Upper lobe of left lung (tissue), 6 donors: ENCODE measurements at places on chromosomes 7 and 10. TPM values are rescaled to one million over a fixed set of nuclear protein-coding genes. Genes with fewer than 3 reads are reported as not detected.

DNA sequence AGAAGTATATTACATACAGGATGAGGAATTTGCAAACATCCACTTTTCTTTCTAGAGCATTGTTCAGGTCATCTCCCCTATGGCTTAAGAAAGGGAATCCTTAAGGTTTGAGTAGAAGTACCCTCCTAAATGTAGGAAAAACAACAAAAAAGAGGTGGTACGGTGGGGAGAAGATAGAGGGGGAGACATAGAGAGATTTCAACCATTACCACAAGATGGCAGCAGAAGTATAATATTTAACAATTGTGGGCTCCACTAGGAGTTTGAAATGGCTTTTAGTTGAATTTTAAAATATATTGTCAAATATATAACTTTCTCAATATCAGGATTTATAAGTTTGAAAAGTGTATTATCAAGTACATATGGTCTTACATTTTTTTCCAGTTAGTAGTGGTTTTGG lies 72.7 kb upstream of the PRKG1 start:
- H3K4me3 ChIP-seq: no peak overlapping the region
- DNase-seq: no peak
- H3K27ac ChIP-seq: no peak overlapping the region
- H3K36me3 ChIP-seq: no peaks in the 10 kb centered on the region
- no peaks in the 10 kb centered on the region for H3K4me1 ChIP-seq

- no peaks in the 10 kb centered on the region for H3K36me3 ChIP-seq
- no peak overlapping the region for H3K27ac ChIP-seq
- no peaks in the 10 kb centered on the region for H3K4me1 ChIP-seq
- DNase-seq: no peak
- no peaks in the 10 kb centered on the region for H3K27me3 ChIP-seq
These were observed 84.3 kb downstream of the SKAP2 start for GRCh38 chr7:26779978-26780595.

GRCh38 chr10:50561266-50561665 lies 62.5 kb downstream of the SGMS1 start:
- H3K36me3 ChIP-seq: no peaks in the 10 kb centered on the region
- H3K4me3 ChIP-seq: no peak overlapping the region
- H3K4me1 ChIP-seq: peaks cover 19% of the 10 kb centered on the region
- no peak overlapping the region for H3K27ac ChIP-seq
- no peaks in the 10 kb centered on the region for H3K27me3 ChIP-seq

GRCh38 chr10:8055420-8056349 lies 1.2 kb downstream of the GATA3 start:
- peak overlapping the region; percentile 54 for H3K4me3 ChIP-seq
- H3K27ac ChIP-seq: peak overlapping the region; percentile 88
- DNase-seq: no peak
- H3K36me3 ChIP-seq: no peaks in the 10 kb centered on the region
- H3K27me3 ChIP-seq: peaks cover 55% of the 10 kb centered on the region

DNA sequence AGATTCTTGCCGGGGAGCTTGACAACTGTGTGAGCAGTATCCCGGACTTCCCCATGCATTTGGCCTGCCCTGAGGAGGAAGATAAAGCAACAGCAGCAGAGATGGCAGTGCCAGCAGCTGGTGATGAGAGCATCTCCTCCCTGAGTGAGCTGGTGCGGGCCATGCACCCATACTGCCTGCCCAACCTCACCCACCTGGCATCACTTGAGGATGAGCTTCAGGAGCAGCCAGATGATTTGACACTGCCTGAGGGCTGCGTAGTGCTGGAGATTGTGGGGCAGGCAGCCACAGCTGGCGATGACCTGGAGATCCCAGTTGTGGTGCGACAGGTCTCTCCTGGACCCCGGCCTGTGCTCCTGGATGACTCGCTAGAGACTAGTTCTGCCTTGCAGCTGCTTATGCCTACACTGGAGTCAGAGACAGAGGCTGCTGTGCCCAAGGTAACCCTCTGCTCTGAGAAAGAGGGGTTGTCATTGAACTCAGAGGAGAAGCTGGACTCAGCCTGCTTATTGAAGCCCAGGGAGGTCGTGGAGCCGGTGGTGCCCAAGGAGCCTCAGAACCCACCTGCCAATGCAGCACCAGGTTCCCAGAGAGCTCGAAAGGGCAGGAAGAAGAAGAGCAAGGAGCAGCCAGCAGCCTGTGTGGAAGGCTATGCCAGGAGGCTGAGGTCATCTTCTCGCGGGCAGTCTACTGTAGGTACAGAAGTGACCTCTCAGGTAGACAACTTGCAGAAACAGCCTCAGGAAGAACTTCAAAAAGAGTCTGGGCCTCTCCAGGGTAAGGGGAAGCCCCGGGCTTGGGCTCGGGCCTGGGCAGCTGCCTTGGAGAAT lies 6.7 kb downstream of the PPRC1 start:
- peaks cover 62% of the 10 kb centered on the region for H3K36me3 ChIP-seq
- no peak overlapping the region for H3K27ac ChIP-seq
- H3K27me3 ChIP-seq: no peaks in the 10 kb centered on the region
- DNase-seq: no peak
- no peak overlapping the region for H3K4me3 ChIP-seq
- peaks cover 27% of the 10 kb centered on the region for H3K4me1 ChIP-seq

DNA sequence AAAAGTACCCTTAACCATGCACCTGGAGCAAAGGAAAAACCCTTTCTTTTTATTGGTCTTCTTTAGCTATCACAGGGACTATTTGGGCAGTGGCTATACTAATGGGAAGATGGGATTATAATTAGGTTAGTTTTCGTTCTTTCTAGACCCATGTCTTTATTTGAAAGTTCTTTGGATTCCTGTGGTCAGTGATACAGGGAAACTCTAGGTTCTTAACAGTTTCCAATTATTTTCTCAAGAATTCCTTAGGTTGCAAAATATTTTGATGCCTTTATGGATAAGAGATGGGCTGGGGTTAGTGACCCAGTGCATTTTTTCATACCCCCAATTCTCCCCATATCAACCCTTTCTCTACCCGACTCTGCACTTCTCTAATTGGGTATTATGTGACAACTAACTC lies 49.0 kb downstream of the ADD3 start:
- no peak for DNase-seq
- H3K36me3 ChIP-seq: no peaks in the 10 kb centered on the region
- H3K4me1 ChIP-seq: peaks cover 19% of the 10 kb centered on the region

- DNase-seq: no peak
- H3K4me1 ChIP-seq: no peaks in the 10 kb centered on the region
- H3K27me3 ChIP-seq: no peaks in the 10 kb centered on the region
- no peak overlapping the region for H3K27ac ChIP-seq
- H3K36me3 ChIP-seq: no peaks in the 10 kb centered on the region
These were observed 8.3 kb upstream of the SMKR1 start for GRCh38 chr7:129494041-129494440.

DNA sequence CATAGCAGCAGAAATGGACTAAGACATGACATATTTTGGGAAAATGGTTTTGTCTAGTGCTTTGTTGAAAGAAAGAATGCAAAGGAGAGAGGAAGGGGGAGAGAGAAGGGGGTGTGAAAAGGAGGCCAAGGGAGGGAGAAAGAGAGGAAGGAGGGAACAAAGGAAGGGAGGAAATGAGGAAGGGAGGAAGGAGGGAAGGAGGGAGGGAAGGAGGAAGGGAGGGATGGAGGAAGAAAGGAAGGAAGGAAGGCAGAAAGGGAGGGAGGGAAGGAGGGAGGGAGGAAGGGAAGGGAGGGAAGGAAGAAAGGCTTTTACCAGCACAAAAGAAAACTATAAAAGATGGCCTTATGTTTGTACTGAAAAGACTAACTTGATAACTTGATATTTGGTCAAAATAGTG lies 65.1 kb upstream of the ST8SIA6 start:
- no peak overlapping the region for H3K27ac ChIP-seq
- no peaks in the 10 kb centered on the region for H3K27me3 ChIP-seq
- H3K4me3 ChIP-seq: no peak overlapping the region
- no peak for DNase-seq
- H3K36me3 ChIP-seq: no peaks in the 10 kb centered on the region
- H3K4me1 ChIP-seq: no peaks in the 10 kb centered on the region

DNA sequence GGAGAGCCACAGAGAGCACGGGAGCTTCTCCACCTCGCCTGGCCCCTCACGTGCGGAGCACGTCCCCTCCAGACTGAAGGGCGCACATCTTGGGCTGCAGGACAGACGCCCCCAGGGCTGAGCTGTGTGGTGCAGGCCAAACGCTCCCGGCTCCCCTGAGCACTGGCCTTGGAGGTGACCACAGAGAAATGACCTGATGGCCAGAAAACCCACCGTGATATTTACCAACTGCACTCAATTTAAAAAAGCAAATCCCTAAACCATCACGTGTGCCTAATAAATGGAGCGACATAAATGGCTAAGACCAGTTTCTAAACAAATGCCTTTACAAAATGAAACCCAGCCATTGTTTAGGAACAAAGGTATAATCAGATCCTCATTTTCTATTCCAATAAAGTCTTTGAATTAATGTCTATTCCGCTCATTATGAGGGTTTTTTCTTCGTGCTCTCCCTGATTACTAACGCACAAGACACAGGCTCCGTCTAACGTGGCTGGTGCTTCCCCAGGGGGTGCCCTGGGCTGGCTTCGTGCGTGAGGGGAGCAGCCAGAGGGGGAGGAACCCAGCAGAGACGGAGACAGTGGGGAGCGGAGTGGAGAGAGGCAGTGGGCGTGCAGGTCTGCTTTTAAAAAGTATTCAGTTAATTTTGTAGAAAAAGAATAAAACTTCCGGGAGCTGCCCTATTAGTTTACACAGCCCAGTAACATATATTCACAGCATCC lies 190.3 kb downstream of the DNAJB6 start:
- no peak overlapping the region for H3K27ac ChIP-seq
- H3K4me3 ChIP-seq: no peak overlapping the region
- no peaks in the 10 kb centered on the region for H3K36me3 ChIP-seq

The TFR2 gene
- total RNA-seq: 2.1 TPM

The GPR15LG gene
- total RNA-seq: not detected

The AOC1 gene
- not detected for total RNA-seq

The KBTBD2 gene
- 37.4 TPM for total RNA-seq

The CALHM3 gene
- not detected for total RNA-seq

The TRIM73 gene
- total RNA-seq: 3.3 TPM

The OR13A1 gene
- 0.14 TPM for total RNA-seq
